ENCODE measurements at places on chromosomes 3 and 15.
A peak's percentile ranks its signal among the peaks of the same experiment; 100 is the strongest.

GRCh38 chr15:65738649-65739048, 53.4 kb downstream of the DENND4A start:
- no peak for DNase-seq

- no peak for DNase-seq
These were observed 39.8 kb downstream of the CGGBP1 start for GRCh38 chr3:88019024-88019423.

DNA sequence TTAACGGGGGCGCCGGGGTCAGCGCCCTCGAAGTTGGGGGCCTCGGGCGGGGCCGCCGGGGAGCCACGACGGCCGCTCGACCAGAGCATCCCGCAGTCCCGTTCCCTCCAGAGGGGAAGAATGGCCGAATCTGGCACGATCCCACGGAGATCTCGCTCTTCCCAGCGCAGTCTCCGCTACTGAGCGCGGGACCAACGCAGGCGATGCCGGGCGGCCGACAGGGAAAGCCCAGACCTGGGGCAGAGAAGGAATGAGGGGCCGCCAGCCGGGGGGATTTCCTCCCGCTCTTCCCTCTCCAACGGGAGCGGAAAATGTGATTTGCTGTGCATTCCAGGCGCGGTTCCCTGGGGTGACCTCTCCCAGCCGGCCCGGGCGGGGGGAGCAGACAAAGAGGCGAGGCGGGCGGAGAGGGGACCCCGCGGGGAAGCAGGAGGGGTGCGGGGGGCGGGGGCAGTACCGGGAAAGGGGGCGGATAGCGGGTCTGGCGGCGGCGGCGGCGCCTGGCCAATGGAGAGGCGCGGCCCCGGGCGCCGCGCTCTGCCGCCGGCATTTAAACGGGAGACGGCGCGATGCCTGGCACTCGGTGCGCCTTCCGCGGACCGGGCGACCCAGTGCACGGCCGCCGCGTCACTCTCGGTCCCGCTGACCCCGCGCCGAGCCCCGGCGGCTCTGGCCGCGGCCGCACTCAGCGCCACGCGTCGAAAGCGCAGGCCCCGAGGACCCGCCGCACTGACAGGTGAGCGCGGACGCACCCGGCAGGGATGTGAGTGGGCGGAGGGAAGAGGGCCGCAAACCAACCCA, at the start of gene GREM1:
TSS of gene GREM1 (plus strand) at position 579 of the 801 bp plus-strand sequence. CDS start 12,687 bp downstream, outside the sequence.
- DNase-seq, result no peak

- peak; percentile 44 for DNase-seq
These were observed 777 bp downstream of the GPR160 start for GRCh38 chr3:170038434-170039110.

DNA sequence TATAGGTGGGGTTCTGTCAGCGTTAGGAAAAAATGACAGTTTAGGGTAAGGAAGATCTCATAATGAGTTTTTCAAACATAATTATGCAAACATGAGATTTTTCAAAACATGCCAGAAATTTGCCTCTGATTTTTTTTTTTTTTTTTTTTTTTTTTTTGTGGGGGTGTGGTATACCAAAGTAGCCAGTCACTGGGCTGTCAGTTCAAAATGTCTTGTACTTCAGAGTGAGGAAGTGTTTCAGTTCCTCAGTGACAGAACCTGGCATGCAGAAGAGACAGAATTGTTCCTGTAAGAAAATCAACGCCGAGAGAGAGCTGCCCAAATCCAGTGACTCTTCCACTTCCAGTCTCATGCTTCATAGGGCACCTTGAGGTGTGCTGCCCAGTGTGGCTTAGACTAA, 9.7 kb downstream of the NCBP2 start:
- DNase-seq, result no peak

- DNase-seq, result peak; percentile 35
These were observed 1.0 kb downstream of the TMCC1 start for GRCh38 chr3:129892486-129892856.

GRCh38 chr15:58704155-58704865, 45.2 kb downstream of the ADAM10 start:
- no peak for DNase-seq

DNA sequence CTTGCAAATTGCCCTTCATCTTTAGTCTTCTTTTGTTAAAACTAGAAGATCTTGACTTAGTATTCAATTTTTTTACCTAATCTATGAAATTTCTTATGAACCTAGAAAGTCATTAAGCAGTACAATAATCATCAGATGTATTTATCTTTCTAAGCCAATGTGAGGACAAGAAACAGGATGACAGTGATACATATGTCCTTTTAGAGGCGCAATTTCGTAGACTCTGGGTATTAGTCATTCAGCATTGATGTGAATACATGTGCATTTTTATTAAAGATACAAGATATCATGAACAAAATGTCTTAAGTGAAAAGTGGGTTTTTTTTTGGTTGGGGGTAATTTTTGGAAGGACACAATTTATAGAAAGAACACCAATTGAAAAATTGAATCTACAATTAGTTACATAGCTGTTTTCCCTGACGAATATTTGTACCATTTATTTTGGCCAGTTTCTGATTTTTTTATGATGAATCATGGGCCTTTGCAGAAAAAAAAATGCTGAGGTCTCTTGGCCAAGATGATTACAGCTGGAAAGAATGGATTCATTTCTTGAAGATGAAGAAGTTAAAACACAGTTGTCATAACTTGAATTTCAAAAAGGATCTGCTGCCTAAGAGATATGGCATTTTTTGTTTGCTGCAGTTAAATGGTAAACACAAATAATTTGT, 48.9 kb upstream of the AGTR1 start:
- DNase-seq, result no peak

GRCh38 chr15:29514926-29515325, 245.3 kb upstream of the NSMCE3 start:
- DNase-seq, result no peak

GRCh38 chr3:12132881-12133280, 25.8 kb downstream of the TIMP4 start:
- no peak for DNase-seq

GRCh38 chr3:190575437-190576185, 61.7 kb downstream of the IL1RAP start:
- DNase-seq, result peak; percentile 25

- DNase-seq, result no peak
These were observed 8.1 kb upstream of the VPS39 start for GRCh38 chr15:42215913-42216829.

DNA sequence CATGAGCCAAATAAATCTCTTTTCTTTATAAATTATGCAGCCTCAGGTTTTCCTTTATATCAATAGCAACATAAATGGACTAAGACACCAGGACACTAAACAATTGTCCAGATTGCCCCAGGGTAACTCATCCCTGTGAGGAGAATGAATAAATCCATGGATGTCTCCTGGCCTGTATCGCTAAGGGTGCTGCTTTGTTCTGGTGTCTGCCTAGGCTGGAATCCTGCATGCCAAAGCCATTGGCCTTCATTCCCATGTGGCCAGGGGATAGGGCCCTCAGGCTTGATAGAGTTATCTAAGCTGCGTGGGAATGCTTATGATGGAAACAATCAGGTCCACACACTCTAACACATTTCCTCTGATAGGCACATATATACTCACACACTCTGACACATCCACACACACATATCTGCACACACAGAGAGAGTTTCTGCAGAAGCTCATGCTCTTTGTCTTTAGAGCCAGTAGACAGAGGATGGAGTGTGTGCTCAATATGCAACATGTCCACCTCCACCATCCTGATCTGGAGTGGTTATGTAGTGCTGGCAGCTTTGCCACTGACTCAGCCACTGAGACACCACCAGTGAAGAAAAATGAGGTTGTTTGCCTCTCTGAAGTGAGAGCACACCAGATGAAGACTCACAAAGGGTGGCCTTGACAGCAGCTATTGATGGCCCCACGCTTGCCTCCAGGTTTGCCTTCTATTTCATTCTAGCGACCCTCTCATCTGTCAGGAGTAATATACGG, 24.0 kb upstream of the DGKG start:
- DNase-seq, result no peak

- DNase-seq, result no peak
These were observed 46.8 kb downstream of the CHDH start for GRCh38 chr3:53799338-53799865.

DNA sequence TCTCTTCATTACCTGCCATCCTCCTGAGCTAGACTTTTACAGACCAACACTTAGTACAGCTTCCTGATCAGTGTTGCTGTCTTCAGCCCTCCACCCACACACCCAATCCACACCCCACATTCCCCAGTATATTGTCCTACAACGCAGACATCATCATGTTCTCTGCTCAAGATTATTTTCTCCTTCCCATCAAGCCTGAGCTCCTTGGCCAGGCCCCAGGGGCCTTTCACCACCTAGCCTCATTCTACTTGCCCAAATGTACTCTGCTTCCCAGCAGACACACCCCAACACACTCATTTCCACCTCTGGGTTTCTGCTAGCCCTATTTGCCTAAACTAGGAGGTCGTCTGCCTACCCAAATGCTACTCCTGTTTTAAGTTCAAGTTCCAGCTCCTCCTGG, 37.0 kb downstream of the DAPK2 start:
- DNase-seq, result no peak

- DNase-seq, result no peak
These were observed 16.8 kb downstream of the AP4E1 start for GRCh38 chr15:50925281-50925680.

DNA sequence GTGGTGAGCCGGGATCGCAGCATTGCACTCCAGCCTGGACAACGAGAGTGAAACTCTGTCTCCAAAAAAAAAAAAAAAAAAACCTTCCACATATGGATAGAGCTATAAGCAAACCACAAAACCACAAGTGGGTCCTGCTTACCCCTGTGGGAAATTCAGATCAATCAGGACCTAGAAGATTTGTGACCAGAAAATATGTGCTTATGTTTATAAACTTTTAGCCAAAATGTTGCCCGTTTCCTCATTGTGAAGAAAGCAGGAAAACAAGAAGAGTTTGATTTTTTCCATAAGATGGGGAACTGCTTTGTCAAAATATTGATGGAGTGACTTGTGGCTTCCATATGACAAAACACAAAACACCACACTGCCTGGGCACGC, 3.4 kb upstream of the SLC25A38 start:
- DNase-seq, result no peak

DNA sequence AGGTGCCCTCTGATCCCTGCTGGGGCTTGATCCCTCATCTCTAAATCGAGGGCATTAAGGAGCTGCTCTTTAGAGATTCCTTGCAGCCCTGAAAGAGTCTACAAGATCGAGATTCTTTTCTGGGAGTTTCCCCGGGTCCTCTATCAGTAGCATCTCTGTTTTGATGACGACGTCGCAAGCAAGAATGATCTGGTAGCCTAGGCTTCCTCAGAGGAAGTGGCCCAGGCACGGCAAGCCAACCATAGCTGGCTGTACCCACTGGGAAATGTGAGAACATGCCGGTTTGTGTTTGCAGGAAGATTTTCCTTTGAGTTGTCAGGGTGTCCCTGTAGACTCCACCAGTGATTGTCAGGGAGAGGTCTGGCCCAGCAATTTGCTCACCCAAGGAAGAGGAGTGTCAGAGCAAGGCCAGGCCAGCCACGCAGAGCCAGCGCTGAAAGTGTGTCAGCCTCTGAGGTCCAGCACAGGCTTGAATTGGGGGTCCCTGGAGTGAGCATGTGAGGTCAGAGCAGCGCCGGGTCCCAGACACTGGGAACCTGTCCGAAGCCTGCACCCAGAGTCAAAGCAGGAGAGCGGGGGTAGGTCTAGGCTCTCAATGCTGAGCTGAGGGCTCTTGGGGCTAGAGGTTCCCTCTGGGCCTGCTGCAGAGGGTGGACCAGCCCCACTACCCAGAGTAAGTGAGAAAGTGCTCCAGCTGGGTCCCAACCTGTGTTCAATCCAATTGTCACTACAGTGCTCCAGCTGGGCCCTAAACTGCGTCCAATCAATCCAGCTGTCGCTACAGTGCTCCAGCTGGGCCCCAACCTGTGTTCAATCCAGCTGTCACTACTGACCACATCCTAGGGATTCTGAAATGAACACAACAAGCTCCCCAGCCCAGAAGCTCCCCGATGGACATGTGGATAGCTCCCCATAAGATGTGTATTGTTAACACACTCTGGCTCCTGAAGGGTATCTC, 95.7 kb downstream of the CHDH start:
- no peak for DNase-seq

DNA sequence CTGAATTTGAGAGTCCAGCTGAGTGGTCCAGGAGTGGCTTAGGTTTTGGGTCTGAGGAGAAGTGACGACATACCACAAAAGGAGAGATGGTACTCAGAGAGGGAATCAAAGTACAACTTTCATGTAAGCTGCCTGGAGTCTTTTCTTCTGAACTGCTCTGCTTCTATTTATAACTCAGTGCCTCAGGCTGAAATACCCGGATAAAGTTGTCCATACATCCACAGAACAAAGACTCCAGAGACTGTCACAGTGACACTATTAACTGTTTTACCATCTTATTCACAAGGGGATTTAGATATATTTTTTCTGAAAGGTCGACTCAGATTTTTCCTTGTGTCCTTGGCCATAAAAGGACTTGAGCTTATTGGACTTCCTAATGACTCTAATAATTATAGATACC, 264.3 kb upstream of the DNAJC19 start:
- no peak for DNase-seq

DNA sequence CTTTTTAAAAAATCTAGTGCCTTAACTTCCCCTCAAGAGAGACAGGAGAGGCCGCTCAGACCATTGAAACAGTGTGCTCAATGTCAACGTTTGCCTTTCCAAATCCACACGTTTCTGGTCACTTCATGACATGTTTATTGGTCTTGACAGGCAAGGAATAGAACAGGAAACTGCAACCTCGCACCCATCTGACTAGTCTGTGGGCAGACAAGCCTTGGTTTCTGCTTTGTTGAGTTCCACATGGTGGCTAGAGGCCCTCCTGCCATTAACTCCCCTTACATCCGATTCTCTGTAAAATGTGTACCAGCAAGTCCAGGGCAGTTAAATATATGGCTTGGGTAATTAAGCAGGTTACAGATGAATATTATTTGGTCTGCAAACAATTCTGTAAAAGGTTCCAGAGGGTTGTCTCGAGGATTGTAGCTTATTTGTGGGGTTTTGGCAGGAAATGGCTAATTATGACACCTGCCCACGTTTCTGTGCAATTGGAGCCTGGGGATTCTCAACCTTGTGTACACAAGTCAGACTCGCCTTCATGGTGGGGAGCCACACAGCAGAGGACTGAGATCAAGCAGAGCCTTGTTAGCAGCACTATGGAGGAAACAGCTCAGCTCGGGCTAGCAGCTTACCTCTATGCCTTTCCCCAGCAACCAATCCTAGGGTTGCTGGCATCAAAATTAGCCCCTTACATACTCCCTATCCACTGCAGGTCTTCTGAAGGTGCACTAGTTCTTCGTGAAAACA, 317.5 kb upstream of the IGF1R start:
- no peak for DNase-seq

- no peak for DNase-seq
These were observed 633.6 kb downstream of the ZNF385D start for GRCh38 chr3:21117370-21117769.

All from activated naive CD4-positive, alpha-beta T cell treated with anti-CD3 and anti-CD28 coated beads, Interleukin-2, amount 10 ng/mL, durations not matched to agents 7 days and 5 days (primary cell).